NCI-H1105 treated with DMSO at 0.1 percent for 48 hours (cell line): ENCODE measurements at places on chromosomes 2 and 18.

- no peak for DNase-seq
Measured at GRCh38 chr2:17571681-17572080, 31.2 kb downstream of the VSNL1 start.

GRCh38 chr2:96528006-96528699, 8.4 kb upstream of the ARID5A start:
- no peak for DNase-seq

DNA sequence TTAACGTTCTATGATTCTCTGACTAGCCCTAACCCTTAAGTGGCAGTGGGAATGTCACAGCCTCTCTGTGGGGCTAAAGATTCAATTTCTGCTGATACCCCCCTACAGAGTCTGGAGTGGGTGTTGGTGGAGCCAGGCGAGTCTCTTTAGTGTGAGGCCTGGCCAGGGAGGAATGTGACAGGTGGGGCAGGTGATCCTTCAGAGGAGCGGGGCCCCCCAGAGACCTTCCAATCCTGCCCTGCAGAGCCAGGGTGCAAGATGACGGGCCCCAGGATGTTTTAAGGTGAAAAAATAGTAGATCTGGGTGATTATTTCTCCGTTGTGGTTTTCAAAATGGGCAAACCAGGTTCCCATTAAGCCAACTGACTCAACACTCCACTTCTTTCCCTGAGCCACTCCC, 28.2 kb upstream of the DNMT3A start:
- no peak for DNase-seq

DNA sequence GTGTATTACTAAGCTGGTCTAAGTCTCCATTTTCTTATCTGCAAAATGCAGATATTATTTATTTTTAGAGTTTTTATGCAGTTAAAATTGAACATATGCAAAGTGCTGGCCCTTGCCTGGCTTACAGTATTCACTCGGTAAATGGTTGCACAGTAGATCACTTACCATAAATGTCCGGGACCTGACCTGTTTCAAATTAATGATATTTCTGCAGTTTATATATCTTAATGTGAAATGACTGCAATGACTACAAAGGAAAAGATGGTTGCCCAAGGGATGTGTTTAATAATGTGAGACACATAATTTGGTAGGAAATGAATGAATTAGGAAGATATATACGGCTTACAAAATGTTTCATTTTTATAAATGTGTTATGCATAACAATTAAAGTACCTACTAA, 37.1 kb downstream of the LRRC30 start:
- DNase-seq: no peak

DNA sequence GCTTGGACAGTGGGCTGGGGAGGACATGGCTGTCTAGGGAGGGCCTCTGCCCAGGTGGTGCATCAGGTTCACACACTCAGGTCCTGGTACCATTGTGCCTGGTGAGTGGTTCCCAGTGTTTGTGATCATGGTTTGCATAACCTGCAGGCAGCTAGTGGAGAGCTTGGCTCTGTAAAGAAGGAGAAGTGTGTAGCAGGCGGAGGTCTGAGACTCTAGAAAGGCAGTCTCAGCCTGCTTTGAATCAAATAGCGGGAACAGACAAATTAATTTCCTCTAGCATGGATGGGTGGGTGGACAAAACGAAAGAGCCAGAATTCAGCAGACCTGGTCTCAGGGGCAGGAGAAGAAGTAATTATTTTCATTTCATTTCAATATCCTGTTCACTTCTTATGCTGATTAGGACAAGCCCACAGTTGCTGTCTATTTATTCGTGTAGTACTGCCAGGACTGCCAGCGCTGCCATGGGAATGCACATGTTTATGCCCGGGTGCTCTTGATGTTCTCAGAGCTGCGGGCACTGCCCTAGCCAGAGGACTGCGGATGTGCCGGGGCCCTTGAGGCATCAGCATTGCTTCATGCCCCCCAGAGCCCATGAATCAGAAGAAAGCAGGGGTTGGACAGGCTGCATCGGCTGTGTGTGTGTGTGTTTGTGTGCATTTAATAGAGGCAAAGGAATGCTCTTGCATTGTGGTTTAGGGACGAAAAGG, 45.4 kb upstream of the DLX2 start:
- DNase-seq: no peak

DNA sequence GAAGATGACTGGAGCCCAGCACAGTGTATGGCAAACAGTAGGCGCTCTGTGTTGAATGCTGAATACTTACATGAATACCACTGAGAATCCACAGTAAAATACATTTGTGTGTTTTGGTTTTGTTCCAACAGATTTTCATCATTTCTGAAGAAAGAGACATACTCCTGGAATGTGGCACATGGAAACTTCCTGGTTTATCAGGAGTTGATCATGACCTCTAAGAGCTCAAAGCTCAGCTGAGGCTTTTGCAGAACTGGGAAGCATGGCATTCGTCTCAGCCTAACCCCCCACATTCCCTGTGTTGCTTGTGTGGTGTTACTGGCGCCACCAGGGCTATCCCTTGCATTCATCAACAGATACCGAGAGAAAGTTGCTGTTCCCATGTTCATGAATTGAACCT, 316.9 kb upstream of the REV1 start:
- no peak for DNase-seq

GRCh38 chr2:109254174-109254904, 125.3 kb downstream of the SH3RF3 start:
- DNase-seq: no peak

- DNase-seq: peak; percentile 39
Measured at GRCh38 chr2:178796079-178796677, 11.0 kb downstream of the TTN start.

- no peak for DNase-seq
Measured at GRCh38 chr18:21747764-21748693, 7.4 kb downstream of the MIB1 start.

- DNase-seq: no peak
Measured at GRCh38 chr18:56508370-56509036, 129.9 kb downstream of the TXNL1 start.
